Sciatic nerve (tissue), 2 donors: ENCODE measurements at places on chromosomes 6 and 20.

DNA sequence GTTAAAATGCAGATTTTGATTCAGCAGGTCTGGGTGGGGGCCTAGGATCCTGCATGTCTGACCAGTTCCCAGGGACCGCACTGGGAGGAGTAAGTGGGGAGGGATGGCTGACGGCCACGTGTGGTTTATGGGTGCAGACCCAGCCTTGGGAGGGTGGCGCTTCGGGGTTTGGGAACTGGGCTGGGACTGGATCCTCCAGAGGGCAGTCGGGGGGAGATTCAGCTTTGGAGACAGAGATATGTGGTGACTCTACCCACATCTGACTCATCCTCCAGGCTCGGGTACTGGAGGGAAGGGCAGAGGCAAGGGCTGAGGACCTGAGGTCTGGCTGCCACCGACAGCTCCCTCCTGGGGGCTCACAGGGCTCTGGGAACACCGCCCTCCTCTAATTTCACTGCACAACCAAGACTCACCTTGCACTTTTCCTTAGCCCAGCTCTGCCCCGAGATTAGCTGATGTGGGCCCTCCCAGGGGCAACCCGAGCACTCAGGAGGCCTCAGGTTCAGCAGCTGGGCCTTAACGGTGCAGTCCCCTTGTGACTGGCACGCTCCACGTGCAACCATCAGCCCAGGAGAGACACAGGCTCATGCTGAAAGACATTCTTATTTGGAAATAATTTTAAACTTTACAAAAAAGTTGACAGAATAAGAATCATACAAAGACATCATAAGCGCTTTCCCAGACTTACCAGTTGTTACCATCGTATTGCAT is 172.8 kb upstream of the PMEPA1 start:
- no peak for DNase-seq

- DNase-seq, result no peak
These were observed 122.8 kb downstream of the UST start for GRCh38 chr6:148869585-148869984.

GRCh38 chr6:139591075-139591865 is 216.8 kb upstream of the CITED2 start:
- DNase-seq, result no peak

- DNase-seq, result no peak
These were observed 1.5 kb upstream of the TUBB2B start for GRCh38 chr6:3228771-3229565.

- DNase-seq, result no peak
These were observed 62.8 kb downstream of the IRF4 start for GRCh38 chr6:454148-454991.

GRCh38 chr6:106966229-106966628 is 8.3 kb downstream of the CD24 start:
- no peak for DNase-seq

GRCh38 chr20:49516916-49517804 is 34.7 kb upstream of the KCNB1 start:
- DNase-seq, result no peak

GRCh38 chr20:23187751-23188150 is 101.6 kb upstream of the CD93 start:
- DNase-seq, result no peak

- DNase-seq, result no peak
These were observed 137.5 kb upstream of the SLC24A3 start for GRCh38 chr20:19074828-19075516.

DNA sequence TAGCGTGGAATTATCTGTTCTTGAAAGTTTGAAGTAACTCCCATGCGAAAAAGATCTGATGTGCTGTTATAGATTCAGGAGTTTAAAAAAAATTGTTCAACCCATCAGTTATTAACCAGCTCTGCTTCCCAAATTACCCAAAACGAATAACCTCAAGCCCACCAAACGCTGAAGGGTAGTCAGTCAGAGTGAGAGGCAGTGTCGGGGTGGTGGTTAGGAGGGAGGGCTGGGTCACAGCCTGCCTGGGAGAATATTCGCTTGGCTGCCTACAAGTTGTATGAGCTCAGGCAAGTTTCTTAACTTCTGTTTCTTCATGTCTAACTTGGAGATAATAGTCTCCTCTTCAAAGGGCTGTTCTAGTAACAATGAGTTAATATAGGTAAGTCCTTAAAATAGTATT is 114.6 kb downstream of the JPH2 start:
- DNase-seq, result no peak

DNA sequence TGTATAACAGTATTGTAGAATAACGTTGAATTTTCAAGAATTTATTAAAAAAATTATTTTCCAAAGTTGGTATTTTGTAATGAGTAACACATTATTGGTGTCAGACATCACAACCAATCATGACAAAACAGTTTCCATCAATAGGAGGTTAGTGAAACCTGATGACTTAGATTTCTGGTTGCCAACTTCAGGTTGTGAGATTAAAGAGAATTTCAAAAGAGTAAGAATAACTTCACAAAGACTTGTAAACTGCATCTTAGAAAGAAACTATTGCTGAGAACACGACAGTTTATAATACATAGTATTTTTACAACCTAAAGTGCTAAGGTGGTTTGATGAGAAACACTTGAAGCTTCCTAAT is 159.2 kb upstream of the ARG1 start:
- DNase-seq, result no peak

DNA sequence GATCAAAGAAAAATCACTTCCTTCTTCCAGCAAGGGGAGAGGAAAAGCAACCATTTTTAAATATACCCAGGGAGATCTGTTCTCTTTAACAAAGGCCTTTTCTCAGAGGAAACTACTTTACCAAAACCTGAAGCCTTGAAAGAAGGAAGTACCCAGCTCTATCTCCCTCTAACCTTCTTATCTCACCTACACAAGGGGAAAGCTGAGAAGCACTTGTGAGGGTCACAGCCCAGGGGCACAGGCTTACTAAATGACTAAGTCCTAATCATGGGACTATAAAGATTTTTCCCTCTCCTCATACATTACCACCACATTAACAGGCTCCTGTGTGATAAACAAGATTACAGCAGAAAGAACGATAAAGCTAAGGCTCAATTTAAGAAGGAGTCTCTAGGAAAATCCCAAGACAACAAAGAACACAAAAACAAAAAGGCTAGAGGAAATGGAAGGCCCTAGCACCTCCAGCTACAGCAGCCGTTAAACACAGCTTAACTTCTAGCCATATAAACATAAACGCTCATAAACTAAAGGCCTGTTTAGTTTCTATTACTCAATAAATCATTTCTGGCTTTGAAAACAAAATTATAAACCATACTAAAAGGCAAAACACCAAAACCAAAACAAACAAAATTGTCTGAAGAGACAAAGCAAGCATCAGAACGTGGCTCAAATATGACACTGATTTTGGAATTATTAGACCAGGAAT is 284.9 kb upstream of the ECI2 start:
- no peak for DNase-seq

GRCh38 chr6:44560458-44561059 is 173.1 kb downstream of the CDC5L start:
- DNase-seq, result no peak

DNA sequence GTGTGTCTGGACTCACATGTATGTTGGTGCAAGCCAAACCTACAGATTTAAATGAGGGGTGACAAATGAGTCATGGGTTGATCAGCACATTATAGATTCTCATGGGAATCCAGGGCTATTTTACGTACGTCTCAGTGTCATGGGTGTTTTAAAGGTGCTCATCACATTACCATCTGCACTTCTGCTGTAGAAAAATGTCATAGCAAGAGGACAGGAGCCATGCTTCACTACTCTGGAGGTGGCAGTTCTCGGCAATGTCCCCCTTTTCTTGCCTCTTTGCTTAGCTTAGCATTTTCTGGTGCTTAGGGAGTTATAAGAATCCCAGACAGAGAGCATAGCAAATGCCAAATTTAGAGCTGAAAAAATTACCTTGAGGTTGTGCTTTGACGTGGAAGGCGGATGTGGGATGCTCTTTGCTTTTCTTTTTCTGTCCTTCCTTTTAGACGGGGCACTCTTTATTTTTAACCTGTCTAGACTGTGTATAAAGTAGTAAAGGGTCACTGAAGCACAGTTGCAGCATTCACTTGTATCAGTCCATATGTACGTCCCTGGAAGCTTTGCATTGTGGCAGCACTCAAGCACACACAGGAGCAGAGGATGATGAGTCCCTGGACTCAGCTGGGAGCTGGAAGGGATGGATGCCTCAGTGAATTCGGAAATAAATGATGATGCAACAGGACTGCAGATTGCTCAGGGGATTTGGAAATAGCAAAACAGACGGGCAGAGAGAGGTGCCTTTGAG is 139.7 kb downstream of the SYNDIG1 start:
- DNase-seq, result no peak

GRCh38 chr6:153172815-153173214 is 41.7 kb upstream of the RGS17 start:
- no peak for DNase-seq

GRCh38 chr20:49508435-49509199 is 26.1 kb upstream of the KCNB1 start:
- no peak for DNase-seq

DNA sequence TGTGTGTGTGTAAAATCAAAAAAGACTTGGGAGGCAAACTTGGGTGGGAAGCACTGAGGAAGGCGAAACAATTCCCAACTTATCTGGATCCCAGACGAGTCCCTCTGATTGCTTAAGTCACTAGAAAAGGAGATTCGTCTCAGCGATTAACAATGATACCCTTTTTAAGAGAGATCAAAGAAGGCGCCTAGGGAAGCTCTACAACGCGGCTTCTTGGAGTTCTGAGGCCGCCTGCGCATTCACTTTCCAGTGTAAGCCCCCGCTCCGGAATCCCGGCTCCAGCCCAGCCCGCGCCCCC is 8.7 kb upstream of the TBX18 start:
- DNase-seq, result no peak

GRCh38 chr6:37800703-37801604 is 18.6 kb upstream of the ZFAND3 start:
- DNase-seq, result no peak

DNA sequence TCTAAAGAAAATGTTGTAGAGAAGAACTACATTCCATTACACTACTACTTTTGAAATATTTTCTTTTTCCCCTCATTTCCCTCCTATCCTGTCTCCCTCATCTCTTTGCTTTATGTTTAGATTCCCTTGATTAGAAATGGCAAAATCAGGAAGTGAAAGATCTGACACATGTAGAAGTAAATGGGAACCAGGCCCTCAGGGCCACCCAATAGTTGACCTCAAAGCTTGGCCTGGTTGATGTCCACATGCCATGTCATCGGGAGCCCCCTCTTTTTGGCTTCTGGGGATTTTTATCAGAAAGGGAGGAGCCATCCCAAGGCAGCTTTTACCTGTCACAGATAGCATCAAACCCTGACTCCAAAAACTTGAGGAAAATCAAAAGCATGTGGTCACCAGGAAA is 168.3 kb upstream of the ECI2 start:
- DNase-seq, result no peak

DNA sequence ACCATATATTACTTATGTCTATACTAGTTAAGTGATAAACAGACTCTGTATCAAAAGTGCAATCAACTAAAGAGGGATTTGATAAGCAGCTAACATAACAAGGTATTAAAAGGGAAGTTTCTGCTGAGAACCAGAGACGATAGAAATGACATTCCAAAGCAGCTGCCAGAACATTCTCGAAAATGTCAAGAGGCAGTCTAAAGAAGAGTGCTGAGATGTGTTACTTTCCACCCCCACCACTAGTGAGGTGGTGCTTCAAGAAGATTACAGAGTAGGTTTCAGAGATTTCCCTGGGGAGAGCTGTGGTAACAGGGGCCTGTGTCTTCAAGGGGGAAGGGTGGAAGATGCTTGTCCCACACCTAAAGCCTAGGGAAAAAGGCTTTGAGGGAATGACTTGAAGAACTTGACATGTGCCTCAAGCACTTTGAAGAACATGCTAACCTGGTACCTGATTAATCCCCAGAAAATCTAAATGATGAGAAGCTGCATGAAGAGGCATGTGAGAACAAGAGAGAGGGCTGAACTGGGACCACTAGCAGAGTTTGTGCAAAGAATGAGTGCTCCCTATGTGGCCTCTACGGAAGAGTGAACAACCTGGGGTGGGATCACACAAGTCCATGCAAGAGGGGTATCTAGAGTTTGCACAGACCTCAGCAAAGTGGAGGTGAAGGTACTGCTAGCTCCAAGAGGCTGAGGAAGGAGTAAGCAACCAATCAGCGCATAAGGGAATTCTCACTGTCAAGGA is 5.0 kb downstream of the FAM184A start:
- no peak for DNase-seq

DNA sequence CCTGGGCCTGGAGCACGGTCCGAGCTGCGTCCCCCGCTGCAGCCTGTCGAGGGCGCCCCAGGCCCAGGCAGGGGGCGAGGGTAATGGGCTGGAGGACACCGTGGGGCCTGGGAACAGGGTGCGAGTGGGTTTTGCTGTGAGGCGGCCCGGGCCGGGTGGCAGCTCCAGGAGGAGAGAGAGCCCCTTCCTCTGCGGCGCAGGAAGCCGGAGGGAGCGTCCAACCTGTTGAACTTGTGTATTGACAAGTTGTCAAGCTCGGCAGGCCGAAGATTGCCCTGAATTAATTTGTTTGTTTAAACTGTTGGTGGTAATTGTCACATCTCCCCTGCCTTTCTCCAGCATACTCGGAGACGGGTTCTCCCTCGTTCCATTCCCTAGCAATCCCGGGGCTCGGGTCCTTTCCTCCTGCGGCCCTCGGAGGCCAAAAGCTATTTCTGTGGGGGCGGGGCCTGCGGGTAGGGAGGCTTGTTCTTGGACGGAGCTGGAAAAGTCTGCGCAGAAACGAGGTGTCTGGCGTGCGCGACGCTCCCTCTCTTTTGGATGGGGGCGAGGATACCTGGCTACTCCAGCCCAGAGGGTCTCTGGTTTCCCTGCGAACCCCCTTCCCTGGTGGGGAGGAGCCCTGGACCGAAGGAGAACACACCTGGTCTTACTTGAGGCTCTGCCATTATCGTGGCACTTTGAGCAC is 9.9 kb downstream of the NR2E1 start:
- no peak for DNase-seq

GRCh38 chr6:1014431-1014807 is 297.5 kb upstream of the FOXQ1 start:
- DNase-seq, result no peak

- DNase-seq, result no peak
These were observed 154.3 kb downstream of the IPCEF1 start for GRCh38 chr6:154202339-154202738.

DNA sequence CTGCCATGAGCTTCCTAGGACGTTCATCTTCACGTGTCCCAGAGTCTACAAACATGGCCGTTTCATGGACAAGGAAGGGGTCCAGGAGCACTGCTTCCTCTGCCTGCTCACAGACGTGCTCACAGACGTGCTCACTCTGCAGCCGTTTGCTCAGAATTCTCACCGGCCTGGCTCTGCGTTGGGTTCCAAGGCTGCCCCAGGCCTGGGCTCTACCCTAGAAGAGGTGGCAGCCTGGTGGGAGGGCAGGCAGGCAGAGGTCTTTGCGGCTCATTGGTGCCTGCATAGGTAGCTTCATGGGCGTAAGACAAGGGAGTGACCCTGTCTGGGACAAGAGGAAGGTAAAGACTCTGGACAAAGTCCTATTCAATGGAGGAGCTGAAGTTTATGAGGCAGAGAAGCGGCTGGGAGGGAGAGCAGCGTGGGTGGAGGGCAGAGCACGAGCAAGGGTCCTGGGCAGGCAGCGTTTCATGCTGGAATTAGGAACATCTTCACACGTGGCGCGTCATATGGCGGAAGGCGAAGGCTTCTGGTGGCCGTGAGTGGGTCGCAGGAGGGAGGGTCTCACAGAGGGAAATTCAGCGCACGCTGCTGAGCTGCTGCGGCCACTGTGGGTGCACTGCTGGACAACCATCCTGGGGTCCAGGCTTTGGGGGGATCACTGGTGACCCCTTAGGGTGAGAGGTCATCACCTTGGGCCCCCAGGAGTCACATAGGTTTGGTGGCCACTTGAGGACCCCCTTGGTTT is 138.2 kb downstream of the PHACTR3 start:
- DNase-seq, result no peak

GRCh38 chr6:18317850-18318249 is 53.5 kb upstream of the DEK start:
- DNase-seq, result no peak

GRCh38 chr6:3444276-3445088 is 12.4 kb downstream of the SLC22A23 start:
- no peak for DNase-seq
